ENCODE measurements at places on chromosomes 12 and 14.

GRCh38 chr14:22478247-22478646, 110.8 kb downstream of the DAD1 start:
- no peak for DNase-seq

- no peak for DNase-seq
Observed at GRCh38 chr12:122668268-122668667, 34.9 kb downstream of the HCAR2 start.

- DNase-seq: no peak
Observed at GRCh38 chr14:48725051-48725734, 861.0 kb downstream of the RPS29 start.

GRCh38 chr14:63478010-63478409, 65.2 kb downstream of the PPP2R5E start:
- DNase-seq: no peak

DNA sequence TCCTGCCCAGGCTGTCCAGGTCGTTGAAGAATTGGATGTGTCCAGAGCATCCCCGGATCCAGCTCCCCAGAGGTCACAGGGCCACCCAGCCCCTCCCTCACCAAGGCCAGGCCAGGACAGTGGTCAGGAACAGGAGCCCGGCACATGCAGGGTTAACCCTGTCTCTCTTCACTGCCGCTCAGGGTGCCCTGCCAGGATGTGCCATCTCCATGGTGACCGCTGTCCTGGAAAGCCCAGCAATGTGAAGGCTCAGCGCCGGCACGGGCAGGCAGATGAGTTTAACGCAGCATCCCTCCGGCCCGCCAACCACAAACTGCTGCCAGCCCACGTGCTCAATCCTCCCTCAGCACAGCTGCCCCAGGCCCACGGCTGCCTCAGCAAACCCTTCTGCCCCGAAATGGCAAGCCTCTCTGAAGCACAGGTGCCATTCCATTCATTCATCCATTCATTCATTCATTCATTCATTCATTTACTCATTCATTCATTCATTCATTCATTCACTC, 4.4 kb downstream of the TMEM179 start:
- peak; percentile 87 for DNase-seq

DNA sequence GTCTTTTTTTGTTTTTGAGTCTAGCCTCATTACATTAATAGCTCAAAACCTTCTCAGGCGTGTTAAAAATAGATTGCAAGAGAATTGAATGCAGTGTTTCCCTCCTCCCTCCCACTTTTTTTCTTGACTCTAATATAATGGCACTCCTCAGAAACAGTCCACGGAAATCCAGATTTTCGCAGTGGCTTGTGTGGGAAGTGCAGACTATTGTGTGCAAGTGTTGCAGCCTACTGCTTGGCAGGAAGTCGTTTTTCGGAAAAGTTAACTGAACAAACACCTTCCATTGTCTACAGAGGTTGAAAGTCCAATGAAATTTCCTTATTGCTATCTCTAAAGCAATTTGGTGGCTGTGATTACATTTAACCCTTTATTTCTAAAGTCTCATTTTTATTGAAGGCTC, 147.9 kb upstream of the E2F7 start:
- DNase-seq: peak; percentile 23
